Caco-2 (cell line): ENCODE measurements at places on chromosomes 13 and 19. TPM values are rescaled to one million over a fixed set of nuclear protein-coding genes. Genes with fewer than 3 reads are reported as not detected.

DNA sequence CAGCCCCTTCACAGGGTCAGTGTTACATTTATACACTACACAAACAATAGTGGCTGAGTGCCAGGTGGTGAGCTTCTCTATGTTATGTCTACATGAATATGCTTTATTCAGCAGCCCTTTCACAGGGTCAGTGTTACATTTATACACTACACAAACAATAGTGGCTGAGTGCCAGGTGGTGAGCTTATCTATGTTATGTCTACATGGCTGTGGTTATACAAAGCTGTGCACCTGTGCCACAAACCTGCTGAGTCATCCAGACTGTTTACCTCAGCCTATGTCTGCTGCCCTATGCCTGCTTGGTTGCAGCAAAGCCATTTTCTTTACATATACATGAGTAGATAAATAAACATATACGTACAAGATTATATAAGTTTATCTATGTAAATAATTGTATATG lies 76.5 kb downstream of the ZNF726 start:
- no peak for DNase-seq

- DNase-seq, result no peak
These were observed 333.2 kb downstream of the FOXO1 start for GRCh38 chr13:40333226-40333625.

Gene RXFP2
- total RNA-seq, result not detected in 2 replicates

Gene FCAR
- total RNA-seq, result not detected in 2 replicates

GRCh38 chr19:49407079-49407478 lies 16.2 kb downstream of the PTH2 start:
- DNase-seq, result no peak

GRCh38 chr19:42397263-42398166 lies 7.4 kb upstream of the CNFN start:
- no peak for DNase-seq

DNA sequence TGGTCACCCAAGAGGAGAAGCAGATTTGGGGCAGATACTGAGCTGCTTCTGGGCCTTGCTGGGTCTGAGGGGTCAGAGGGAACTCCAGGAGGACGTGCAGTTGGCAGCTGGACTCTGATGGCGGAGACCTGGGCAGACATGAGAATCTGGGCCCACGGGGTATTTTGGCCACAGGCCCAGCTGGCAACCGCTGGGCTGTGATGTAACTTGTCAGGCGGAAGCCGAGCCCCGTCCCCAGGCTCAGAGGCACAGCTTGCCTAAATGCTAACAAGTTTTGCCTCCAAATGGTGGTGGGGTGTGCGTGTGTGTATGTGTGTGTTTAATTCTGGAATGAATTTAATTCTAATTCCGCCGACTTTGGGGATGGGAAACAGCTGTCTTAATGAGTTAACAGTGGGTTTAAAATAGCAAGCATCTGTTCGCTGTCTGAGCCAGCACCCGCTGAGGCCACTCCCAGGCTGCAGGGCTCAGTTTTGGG lies 11.6 kb downstream of the ZNRF4 start:
- no peak for DNase-seq

Gene MISP
- total RNA-seq, result 27.8 and 36.4 TPM in 2 replicates

Gene SPC24
- total RNA-seq, result 35.7 and 44.8 TPM in 2 replicates

Gene RNF113B
- not detected in 2 replicates for total RNA-seq
